ENCODE measurements at places on chromosomes 3 and 15.

DNA sequence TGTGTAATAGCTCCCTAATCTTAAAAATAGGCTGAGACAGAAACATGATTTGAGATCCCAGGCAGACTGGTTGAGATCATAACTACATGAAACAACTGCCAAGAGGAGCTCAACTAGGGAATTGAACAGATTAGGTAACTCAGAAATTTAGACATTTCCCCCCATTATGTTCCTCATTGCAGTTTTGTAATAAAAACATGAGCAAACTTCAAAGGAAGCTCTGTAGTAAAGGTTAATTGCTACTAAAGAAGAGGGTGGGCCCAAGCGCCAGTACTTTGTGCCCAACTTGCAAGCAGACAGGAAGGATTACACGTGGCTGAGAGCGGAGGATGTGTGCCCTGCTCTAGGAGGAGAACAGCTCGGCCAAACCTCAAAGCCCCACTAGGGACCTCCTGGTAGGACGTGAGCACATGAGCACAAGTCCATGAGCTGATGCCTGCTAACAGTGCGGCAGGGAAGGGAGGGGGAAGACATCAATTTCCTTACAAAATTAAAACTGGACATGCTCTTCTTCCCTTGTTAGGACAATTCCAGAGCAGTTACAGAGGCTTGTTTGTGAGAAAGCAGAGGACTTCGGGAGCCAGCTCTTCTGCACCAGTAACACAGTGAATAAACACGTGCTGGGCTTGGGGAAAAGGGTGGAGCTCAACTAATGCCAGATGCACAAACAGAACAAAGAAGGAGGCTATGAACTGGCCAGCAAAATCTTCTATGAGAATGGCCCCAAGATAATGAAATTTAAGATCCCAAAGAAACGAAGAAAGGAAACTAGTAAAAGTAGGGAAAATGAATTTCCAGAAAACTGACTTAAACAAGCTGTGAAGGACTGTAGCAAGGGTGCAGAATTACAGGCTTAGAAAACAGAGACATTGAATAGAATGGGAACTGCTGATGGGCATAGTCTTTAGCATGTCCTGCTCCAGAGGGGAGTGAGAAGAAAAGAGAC is 275.5 kb downstream of the MECOM start:
- no peak for DNase-seq

GRCh38 chr3:180311242-180311641 is 274.5 kb upstream of the PEX5L start:
- no peak for DNase-seq

DNA sequence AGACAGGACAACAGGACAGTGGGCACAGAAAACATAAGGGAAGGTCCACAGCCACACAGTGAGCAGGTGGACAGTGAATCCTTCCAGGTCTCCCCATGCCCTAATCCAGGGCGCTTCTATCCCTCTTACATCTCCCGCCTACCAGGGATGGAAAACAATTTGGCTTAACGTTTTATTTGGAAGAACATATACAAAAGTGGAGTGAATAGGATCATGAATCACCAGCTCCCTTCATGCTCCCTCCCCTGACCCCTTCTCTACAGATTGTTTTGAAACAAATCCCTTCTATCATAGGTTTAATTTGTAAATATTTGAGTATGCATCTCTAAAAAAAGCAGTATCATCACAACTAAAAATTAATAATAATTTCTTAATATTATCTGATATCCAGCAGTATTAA is 52.5 kb downstream of the CLDN11 start:
- DNase-seq = no peak

DNA sequence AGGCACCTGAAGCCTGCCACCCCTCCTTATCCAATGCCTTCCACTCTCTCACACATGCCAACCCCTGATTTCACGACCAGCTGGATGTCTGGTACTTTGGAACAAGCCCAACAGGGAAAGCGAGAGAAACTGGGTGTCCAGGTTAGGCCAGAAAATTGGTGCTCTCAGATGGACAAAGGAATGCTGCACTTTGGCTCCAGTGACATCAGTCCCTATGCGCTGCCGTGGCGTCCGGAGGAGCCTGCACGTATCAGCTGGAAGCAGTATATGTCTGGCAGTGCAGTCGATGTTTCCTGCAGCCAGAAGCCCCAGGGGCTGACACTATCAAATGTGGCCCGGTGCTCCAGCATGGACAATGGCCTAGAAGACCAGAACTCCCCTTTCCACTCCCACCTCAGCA is 45.2 kb downstream of the CDAN1 start:
- DNase-seq = no peak

GRCh38 chr15:25670025-25670554 is 193.0 kb downstream of the ATP10A start:
- DNase-seq = no peak

All from NCI-H1417 treated with DMSO at 0.1 percent for 48 hours (cell line).